ENCODE measurements at places on chromosomes 13 and 19.

GRCh38 chr19:18167975-18168645, 5.5 kb upstream of the IFI30 start:
- peak; percentile 54 for DNase-seq

- peak; percentile 23 for DNase-seq
Observed at GRCh38 chr13:24217601-24218281, 57.2 kb downstream of the SPATA13 start.

GRCh38 chr13:39397226-39397895, 205.6 kb downstream of the LHFPL6 start:
- no peak for DNase-seq

- no peak for DNase-seq
Observed at GRCh38 chr19:9808855-9809824, 9.7 kb downstream of the FBXL12 start.

DNA sequence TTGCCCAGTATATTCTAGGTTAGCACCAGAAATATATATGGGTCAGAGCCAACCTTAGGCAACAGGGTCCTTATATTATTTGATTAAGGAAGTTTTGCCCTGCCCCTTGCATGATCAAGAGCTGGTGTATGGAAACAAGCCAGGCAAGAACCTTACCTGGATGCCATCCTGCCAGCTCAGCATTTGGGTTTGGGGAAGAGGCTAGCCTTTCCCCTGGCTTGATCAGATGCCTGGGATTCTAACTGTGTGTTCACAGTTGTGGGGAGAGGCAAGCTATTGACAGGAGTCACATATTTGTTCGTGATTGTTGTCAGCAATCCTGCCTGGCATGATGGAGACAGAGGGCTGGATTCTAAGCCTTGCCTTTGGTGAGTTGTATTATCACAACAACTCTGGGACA, 260.0 kb upstream of the DACH1 start:
- no peak for DNase-seq

DNA sequence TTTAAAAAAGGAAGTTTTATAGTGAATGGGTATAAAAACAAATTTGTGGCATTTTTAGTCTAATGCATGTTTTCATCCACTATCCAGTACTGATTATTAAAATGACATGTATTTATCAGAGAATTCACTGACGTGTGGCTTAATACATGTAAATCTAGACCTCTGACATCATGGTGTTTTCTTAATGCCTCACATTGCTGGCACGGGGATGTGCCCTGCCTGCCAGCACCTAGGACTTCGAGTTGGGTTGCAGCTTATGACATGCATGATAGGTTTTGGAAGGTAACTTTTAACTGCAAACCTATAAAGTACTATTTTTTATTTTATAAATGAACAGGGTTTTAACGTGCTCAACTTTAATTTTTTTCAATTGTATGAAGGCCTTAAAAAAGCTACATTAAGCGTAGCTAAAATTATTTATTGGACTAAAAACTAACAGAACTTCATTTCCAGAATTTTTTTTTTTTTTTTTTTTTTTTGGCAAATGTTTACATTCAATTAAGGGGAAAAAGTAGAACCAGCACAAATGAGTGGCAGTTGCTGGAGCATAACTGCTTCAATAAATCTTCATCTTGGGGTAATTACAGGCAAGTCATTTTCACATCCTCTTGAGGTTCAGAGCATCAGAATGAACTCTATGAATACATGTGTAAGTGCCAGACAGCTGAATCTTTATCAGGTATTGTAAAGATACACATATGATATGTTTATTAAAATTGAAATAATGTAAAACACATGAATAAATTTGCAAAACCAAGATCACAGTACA, 16.3 kb downstream of the METTL21C start:
- DNase-seq = no peak

- DNase-seq = no peak
Observed at GRCh38 chr13:20938302-20938701, 35.8 kb upstream of the XPO4 start.

GRCh38 chr13:74061926-74062595, 72.1 kb downstream of the KLF12 start:
- peak; percentile 66 for DNase-seq

DNA sequence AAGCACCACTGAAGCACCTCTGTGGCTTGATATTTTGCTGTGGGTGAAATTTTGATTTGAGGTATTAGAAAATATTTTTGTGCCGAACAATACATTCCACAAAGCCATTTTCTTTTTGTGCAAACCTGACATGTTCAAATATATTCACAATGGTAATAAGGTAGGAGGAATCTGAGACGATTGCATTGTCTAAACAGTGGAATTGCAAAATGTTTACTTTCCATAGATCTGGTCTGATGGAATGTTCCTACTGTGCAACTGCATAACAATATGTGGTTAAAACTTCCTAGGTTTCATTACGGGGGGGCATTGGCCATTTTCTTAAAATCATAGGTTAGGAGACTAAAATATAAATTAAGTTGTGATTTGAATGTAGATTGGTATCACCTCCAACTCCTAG, 42.7 kb upstream of the AKAP11 start:
- DNase-seq = no peak

- DNase-seq = no peak
Observed at GRCh38 chr13:62850331-62850730, 1434.7 kb upstream of the PCDH20 start.

DNA sequence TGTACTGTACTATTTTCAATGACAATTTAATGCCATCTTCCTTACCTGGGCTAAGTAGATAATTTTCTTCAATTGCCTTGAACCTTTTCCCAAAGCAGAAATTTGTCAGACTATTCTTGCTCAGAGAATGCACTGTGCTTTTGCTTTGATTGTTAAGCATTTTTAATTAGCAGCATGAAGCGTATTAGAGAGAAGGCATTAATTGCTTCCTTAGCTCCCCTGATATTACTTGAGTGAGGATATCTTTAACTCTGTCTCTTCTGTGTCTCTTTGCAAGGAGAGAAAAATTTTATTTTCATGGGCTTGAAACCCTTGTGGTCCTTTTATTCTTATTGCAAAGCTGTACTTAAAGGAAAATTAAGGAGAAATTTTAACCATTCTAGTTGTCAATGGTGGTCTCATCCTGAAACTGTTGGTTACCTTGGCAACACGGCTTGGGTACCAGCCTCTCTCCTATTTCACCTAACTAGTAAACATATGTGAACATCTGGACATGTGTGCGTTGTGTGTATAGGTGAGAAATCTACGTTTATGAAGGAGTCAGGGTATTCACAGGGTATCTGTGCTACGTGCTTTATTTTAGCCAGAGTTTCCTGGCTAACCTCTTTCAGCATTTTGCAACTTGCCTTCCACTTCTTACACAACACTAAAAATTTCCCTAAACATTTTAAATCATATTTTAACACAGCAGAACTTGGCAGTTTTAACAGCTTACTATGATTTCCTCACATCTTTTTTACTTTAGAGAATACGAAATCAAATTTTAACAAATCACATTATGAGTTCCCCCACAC, 225.5 kb downstream of the KLF5 start:
- DNase-seq = no peak
